ENCODE measurements at places on chromosomes 4 and X. TPM values are rescaled to one million over a fixed set of nuclear protein-coding genes. Genes with fewer than 3 reads are reported as not detected.

- DNase-seq, result no peak
Observed at GRCh38 chr4:115424852-115425251, 311.4 kb upstream of the NDST4 start.

DNA sequence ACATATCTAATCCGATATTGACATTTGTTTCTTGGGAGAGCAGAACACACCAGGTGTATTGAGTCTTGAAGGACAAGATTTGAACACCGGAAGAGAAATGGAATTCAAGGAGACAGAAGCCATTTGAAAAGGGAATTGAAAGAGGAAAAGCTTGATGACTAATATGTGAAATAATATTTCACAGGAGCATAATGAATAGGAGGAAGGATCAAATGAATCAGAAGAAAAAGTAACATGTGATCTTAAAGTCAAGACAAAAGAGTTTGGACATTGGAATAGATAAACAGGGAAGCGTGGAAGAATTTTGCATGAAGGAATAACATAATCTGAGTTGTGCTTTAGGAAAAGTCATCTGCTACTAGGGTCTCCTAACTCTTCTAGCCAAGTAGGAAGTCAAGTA lies 145.5 kb upstream of the PDHA2 start:
- DNase-seq, result no peak

GRCh38 chr4:21002976-21003375 lies 302.7 kb downstream of the PACRGL start:
- no peak for DNase-seq

GRCh38 chr4:120452536-120452935 lies 385.9 kb upstream of the MAD2L1 start:
- DNase-seq, result no peak

- no peak for DNase-seq
Observed at GRCh38 chr4:119128148-119128547, 7.5 kb upstream of the MYOZ2 start.

DNA sequence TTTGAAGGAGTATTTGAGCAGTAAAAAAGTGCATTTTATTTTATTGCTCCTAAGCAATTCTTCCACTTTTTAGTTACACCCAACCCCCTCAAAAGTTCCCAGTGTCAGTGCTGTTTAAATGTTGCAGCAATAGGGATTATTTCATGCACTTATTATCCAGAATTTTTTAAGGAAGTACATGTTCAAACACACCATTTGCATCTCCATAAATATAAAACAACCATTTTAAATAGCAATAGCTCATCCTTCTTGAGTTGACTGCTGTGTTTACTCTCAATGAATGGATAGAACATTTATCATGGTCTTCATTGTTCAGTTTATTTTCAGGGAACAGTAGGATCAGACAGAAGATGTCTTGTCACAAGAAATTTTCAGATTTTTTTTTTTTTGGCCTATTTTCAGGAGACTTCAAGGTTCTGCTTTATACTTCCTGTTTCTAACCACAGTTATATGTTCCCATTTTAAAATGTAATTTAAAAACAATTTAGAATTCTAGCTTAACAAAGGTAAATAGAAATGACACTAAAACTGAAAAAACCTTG lies 171.9 kb downstream of the TMA16 start:
- DNase-seq, result no peak

DNA sequence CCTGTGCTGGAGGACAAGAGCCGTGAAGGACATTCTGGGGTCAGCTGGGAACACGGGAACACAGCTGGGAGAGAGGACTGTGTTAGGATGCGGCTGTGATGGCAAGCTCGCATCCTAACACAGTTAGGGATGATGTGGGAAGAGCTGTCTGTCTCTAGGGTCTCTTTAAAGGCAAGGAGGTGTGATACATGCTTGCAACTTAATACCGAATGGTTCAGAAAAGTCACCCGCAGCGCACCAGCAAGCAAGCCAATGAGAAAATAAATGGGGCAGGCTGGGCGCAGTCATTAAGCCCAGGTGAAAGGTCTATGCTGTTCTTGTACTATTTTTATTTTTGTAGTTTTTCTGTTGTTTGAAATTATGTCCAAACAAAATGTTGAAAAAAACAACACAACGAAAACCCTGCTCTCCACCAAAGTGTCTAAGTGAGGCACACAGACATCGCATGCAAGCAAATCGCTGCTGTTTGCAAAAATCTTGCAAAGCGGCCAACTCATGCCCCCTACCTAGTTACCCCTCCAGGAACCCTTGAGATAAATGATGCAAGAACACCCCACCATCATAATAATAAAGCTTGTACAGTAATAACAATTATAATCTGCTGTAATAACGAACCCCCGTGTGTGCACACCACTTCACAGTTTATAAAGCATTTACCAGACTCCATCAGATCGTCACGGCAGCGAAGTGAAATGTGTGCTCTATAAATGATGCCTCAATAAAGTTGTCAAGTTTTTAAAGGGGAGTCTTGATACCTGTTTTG lies 17.9 kb upstream of the ADRA2C start:
- DNase-seq, result no peak

DNA sequence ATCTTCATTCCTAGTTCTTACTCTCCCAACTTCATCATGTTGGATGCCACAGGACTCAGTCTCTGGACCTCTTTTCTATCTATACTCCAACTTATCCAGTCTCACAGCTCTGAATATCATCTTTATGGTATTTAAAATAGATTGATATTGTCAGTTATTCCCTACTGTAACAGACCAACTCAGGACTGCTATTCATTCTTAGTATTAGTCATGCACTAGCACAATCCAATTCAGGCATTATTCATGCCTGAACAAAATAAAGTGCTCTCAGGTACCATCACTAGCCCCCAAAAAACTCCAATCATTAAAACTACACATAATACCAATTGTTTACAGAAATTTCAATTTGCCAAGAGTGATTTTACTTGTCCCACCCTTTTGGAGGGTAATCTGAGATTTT lies 37.7 kb downstream of the FRYL start:
- DNase-seq, result no peak

- DNase-seq, result no peak
Observed at GRCh38 chr4:153787061-153787560, 1.8 kb downstream of the SFRP2 start.

The MAP7D2 gene
- total RNA-seq, result 5.2 TPM

The SOX3 gene
- not detected for total RNA-seq

The ACSL1 gene
- total RNA-seq, result 63.1 TPM

The HTR2C gene
- not detected for total RNA-seq

The RTL3 gene
- not detected for total RNA-seq

The VCX3B gene
- total RNA-seq, result not detected

The CBR4 gene
- 25.2 TPM for total RNA-seq

Measured in mucosa of gallbladder (tissue), 1 donor.